Activated T-cell treated with anti-CD3 and anti-CD28 coated beads, Interleukin-2, amount 50 U/mL, for 4 hours (primary cell): ENCODE measurements at places on chromosomes 1 and 21.

- DNase-seq = no peak
Observed at GRCh38 chr1:152112101-152112884, 3.0 kb downstream of the TCHH start.

GRCh38 chr1:164780863-164781262 lies 221.9 kb downstream of the PBX1 start:
- no peak for DNase-seq

- no peak for DNase-seq
Observed at GRCh38 chr21:38958940-38959691, 153.4 kb downstream of the ETS2 start.

- DNase-seq = no peak
Observed at GRCh38 chr1:78088015-78088414, 42.2 kb downstream of the GIPC2 start.

GRCh38 chr1:35646043-35646442 lies 4.7 kb upstream of the PSMB2 start:
- no peak for DNase-seq
